Stimulated activated CD4-positive, alpha-beta T cell treated with anti-CD3 and anti-CD28 coated beads, Interleukin-2, amount 100 ng/mL, for 4 hours (primary cell): ENCODE measurements at places on chromosomes 3 and 15.

- no peak for DNase-seq
Measured at GRCh38 chr3:188352196-188352927, 198.4 kb downstream of the LPP start.

DNA sequence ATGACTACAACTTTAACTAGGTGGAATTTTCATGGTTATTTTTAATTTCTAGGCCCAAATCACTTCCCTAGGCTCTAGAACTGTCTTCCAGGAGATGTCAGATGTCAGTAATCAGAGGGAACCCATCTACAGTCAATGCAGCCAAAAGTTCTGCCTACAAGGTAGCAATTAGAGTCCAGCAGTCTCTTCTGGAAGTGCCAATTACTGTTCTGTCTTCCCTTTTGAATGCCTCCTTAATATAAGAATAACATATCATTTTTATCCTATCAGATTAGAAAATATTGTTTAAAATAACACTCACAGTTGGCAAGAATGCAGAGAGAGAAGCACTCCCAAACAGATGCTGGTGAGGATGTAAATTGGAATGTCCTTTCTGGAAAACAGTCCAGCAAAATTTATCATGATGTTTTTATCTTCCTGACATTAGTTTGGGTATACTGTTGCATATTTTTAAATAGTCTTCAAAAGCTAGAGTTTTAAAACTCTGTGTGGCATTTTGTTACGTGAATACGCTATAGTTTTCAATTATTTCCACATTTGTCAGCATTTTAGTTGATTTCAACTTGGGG, 543.7 kb downstream of the FHIT start:
- DNase-seq, result no peak

GRCh38 chr3:105222568-105223093, 144.1 kb upstream of the ALCAM start:
- DNase-seq, result no peak

DNA sequence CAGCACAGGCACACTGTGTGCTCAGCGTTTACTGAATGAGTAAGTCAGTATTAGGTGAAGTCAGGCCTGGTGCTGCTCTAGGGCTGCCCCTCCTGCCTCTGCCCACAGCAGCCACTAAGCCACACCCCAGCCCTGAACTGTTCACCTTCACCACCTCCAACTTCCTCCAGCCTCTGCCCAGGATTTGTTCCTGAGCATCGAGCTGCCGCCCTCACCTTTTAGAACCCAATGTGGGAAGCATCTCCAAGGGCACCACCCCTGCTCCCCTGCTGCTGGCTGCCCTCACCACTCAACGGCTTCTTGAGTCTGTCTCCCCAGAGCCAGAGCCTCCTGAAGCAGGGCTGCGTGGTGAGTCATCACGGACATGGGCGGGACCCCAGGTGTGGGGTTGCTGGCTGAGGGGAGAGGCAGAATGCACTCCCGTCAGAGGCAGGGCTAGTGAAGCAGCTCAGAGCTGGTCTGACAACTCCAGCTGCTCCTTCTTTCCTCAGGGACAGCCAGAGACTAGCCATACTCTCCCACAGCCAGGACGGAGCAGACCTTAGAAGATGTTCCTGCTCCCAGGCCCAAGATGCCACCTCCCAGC, 5.8 kb downstream of the HYAL2 start:
- DNase-seq, result peak; percentile 49

DNA sequence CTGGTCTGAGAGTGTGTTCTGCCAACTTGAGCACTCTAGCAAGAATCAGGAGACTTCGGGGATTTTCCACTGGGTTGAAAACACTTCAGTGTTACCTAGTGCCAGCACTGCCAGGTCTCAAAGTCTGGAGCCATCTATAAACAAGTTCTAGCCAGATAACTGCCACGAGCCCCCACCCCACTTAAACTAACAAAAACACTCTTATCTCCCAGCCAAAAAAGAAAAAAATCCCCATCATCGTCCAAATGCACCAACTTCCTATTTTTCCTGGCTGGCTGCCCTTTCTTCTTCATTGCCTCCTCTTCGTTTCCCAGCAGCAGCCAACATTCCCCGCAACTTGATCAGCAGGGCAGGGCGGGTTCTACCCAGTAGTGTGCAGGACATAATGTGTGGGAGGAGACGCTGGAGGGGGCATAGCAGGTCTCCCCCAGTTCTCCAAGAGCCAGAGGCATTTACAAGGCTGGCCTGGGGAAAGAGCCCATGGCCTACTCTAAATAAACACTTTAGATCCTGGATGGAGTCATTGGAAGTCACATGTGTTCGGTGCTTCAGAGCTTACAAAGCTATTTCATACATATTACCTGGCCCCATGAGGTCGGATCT, 29.5 kb downstream of the C2CD4B start:
- no peak for DNase-seq

DNA sequence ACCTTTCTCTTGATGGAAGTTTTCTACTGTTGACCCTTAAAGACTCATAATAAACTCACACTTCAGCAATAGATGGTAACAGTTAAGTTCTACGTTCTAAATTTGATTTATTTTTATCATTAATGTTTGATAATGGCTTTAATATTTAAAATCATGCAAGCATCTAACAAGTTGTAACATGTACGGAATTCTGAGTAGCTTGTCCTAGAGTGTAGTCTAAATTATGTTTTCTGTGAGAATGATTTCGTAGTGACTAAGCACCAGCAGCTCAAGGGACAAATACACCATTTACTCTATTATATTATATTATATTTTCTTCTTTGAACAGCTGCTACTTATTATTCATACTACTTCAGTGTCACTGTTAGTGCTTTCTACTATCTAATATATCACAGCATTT, 345.6 kb downstream of the NLGN1 start:
- no peak for DNase-seq

DNA sequence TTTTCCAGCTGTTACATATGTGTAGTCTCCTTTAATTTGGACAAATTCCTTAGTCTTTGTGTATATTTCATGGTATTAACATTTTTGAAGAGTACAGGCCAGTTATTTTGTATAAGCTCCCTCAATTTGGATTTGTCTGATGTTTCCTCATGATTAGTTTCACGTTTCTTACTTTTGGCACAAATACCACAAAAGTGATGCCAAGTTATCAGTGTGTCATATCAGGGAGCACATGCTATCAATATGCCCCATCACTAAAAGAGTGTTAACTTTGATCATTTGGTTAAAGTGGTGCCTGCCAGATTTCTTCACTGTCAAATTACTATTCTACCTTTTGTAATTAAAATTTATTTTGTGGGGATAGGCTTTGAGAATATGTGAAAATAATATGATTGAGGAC, 14.6 kb downstream of the PCNP start:
- DNase-seq, result no peak

- DNase-seq, result no peak
Measured at GRCh38 chr15:39947401-39948197, 13.7 kb downstream of the EIF2AK4 start.

DNA sequence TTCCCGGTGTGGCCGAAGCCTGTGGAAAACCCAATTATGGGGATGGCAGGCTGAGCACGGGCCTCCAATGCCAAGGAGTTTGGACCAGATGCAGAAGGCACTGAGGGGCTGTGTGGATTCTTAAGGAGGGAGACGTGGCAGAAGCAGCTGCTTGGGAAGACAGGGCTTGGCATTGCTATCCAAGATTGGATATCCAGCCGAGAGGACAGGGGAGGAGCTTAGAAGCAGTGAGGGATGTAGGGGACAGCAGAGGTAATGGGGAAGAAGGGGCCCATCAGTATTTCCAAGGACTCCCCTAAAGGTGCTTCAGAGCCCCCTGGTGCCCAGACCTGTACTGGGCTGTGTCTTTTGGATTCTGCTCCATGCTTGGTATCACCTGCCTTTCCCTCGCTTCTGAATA, 112.8 kb upstream of the TLE3 start:
- no peak for DNase-seq

DNA sequence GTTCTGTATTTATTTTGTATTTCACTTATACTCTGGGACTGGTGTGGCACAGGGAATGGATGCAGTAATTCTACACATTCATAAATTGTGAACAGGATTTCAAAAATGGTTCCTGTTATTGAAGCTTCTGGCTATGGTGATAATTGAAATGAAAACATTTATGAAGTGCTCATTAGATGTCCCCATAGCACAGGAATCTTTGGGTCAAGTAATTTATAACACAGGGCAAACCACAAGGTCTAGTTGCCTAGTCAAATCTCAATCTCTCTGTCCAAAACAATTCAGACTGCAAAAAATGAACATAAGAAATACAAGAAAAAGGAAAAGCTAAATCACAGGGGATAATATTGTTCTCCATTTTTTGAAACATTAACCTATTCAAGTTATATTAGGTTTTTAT, 117.5 kb upstream of the PTPRG start:
- no peak for DNase-seq

DNA sequence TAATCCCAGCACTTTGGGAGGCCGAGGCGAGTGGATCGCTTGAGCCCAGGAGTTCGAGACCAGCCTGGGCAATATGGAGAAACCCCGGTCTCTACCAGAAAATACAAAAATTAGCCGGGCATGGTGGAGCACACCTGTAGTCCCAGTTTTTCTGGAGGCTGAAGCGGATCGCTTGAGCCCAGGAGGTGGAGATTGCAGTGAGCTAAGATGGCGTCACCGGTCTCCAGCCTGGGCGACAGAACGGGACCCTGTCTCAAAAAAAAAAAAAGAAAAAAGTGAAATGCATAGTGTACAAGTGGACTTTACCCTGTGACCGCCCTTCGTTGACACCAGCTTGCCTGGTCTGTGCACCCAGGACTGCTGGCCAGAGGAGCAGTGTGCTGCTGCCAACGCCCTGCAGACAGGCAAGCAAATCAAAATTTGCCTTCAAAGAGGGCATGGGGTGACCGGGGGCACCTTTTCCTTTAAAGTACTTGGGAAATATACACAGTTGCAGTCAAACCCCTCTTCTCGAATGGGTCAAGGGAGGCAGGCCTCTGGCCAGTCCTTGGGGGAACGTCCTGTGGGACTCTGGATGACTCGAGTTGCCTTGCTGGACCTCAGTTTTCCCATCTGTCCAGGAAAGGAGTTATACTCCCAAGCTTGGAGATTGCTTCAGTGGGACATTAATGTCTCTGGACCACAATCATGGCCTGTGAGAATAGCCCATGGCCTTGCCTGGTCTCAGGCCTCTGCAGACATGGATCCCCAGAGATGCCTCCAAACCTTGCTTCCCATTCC, 1.0 kb downstream of the XYLB start:
- no peak for DNase-seq

GRCh38 chr3:128787256-128788253, 61.6 kb downstream of the RAB7A start:
- DNase-seq, result no peak

GRCh38 chr15:57919754-57920153, 145.8 kb downstream of the ALDH1A2 start:
- no peak for DNase-seq

DNA sequence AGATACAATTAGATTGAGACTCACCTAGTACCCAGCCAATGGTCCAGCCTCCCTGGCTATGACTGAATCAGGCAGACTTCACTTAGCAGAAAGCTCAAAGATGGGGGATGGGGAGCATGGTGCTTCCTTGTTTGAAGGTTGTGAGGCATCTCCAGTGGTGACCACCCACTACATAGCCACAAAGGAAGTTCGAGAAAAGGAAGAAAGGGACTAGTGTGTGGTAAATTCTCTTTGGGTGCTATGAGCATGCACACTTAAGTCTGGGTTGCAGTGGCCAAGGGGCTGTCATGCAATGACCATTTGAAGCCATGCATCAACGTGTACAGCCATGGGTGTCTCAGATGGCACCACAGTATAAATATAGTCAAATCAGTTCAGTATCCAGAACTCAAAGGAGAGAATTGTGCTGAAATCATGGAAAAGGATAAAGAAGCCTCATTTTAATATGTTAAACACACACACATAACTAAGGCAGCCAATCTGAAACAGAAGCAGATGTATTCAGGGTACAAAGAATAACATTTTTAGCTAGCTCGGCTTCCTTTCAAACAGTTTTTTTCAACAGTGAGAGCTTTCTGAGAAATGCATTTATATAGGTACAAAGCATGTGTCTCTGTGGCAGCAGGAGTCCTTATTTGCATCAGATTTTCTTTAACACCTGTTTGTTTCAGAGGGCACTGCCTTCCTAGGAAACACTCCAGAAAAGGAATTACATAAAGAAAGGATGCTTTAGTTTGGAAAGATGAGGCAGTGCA, 275.5 kb downstream of the GAP43 start:
- DNase-seq, result no peak

- no peak for DNase-seq
Measured at GRCh38 chr3:38227989-38228388, 37.6 kb upstream of the SLC22A13 start.

DNA sequence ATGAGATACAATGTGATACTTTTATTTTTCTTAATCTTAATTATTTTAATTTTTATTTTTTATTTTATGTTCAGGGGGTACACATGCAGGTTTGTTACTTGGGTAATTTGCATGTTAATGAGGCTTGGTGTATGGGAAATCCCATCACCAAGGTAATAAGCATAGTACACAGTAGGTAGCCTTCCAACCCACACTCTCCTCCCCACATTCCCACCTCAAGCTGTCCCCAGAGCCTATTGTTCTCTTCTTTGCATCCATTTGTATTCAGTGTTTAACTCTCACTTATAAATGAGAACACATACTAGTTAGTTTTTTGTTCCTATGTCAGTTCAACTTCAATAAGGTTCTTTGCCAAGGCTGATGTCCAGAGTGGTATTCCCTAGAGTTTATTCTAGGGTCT, 1375.4 kb downstream of the NSUN3 start:
- no peak for DNase-seq

- DNase-seq, result no peak
Measured at GRCh38 chr15:49875392-49875791, 243.6 kb downstream of the ATP8B4 start.
